Colonic mucosa (tissue), 4 donors: ENCODE measurements at places on chromosomes 2 and 18. TPM values are rescaled to one million over a fixed set of nuclear protein-coding genes. Genes with fewer than 3 reads are reported as not detected.
A peak's percentile ranks its signal among the peaks of the same experiment; 100 is the strongest.

FBXO48 gene
- total RNA-seq, result 2.3 TPM

DNA sequence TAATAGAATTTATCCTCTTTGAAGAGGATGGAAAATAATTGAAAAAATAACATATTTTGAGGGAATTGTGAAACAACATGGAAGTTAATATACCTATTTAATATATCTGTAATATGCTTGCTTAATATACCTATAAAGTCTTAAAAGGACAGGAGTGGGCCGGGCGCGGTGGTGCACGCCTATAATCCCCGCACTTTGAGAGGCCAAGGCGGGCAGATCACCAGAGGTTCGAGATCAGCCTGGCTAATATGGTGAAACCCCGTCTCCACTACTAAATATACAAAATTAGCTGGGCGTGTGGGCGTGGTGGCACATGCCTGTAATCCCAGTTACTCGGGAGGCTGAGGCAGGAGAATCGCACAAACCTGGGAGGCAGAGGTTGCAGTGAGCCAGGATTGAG is 254.9 kb downstream of the TMX3 start:
- H3K4me1 ChIP-seq, result no peaks in the 10 kb centered on the region
- no peaks in the 10 kb centered on the region for H3K27me3 ChIP-seq
- no peak overlapping the region for H3K27ac ChIP-seq
- no peak overlapping the region for H3K4me3 ChIP-seq
- no peak for DNase-seq

GRCh38 chr2:238097988-238098871 is 1.9 kb upstream of the ESPNL start:
- H3K36me3 ChIP-seq, result no peaks in the 10 kb centered on the region
- H3K4me3 ChIP-seq, result no peak overlapping the region
- H3K27ac ChIP-seq, result peak overlapping the region; percentile 69
- no peaks in the 10 kb centered on the region for H3K27me3 ChIP-seq

REG3G gene
- 1.1 TPM for total RNA-seq

DNA sequence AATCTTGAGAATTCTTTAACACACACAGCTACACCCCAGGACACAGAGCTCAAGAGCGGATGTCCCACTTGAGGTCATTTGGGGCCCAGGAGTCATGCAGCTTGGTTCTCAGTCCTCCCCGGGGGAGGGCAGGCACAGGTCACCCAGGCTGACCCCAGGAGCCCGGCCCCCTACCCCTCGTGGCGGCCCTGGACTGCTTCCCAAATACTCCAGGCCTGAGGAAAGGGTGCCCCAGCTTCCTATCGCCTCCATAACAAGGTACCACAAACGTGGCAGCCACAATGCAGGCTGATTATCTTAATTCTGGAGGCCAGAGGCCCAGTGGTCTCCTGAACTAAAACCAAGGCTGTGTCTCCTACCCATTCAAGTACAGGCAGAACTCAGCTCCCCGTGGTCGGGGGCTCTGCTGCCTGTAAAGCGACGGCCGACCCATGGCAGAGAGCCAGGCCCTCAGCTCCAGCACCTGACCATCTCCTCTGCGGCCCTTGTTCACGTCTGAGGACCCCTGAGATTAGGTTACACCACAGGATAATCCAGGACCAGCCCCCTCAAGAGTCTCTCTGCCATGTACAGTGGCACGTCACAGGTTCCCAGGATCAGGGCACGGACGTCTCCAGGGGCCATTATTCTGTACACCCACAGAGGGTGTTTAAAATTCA is 10.5 kb downstream of the SLC66A2 start:
- DNase-seq, result peak; percentile 18
- H3K27me3 ChIP-seq, result no peaks in the 10 kb centered on the region
- no peak overlapping the region for H3K4me3 ChIP-seq
- peaks cover 28% of the 10 kb centered on the region for H3K4me1 ChIP-seq
- peaks cover 4% of the 10 kb centered on the region for H3K36me3 ChIP-seq
- H3K27ac ChIP-seq, result no peak overlapping the region

DNA sequence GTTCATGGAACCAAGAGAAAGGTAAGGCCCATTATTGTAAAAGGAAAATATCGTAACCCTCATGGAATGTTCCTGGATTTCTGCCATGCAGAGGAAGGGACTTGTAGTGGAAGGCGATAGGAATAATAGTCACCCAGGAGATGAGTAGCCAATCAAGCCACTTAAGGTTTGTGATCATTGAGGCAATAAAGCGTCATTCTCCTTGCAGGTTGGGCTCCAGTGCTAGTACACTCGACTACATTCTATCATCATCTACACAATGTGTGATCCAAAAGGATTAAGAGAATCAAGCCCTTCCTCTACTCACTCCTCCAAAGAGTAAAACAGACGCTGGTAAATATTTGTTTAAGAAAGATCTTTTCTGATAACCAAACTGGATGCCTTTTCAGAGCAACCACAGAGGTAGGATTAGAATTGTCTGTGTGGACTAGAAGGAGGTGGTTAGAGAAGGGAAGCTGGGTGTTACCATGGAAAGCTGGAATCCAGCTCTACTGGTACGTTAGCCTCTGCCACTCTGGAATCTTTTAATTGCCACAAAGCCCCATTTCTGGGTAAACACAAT is 245.7 kb downstream of the IKZF2 start:
- peak; percentile 73 for DNase-seq
- H3K27me3 ChIP-seq, result no peaks in the 10 kb centered on the region
- H3K4me3 ChIP-seq, result no peak overlapping the region
- H3K36me3 ChIP-seq, result no peaks in the 10 kb centered on the region
- peak overlapping the region; percentile 76 for H3K27ac ChIP-seq
- no peaks in the 10 kb centered on the region for H3K4me1 ChIP-seq

DNA sequence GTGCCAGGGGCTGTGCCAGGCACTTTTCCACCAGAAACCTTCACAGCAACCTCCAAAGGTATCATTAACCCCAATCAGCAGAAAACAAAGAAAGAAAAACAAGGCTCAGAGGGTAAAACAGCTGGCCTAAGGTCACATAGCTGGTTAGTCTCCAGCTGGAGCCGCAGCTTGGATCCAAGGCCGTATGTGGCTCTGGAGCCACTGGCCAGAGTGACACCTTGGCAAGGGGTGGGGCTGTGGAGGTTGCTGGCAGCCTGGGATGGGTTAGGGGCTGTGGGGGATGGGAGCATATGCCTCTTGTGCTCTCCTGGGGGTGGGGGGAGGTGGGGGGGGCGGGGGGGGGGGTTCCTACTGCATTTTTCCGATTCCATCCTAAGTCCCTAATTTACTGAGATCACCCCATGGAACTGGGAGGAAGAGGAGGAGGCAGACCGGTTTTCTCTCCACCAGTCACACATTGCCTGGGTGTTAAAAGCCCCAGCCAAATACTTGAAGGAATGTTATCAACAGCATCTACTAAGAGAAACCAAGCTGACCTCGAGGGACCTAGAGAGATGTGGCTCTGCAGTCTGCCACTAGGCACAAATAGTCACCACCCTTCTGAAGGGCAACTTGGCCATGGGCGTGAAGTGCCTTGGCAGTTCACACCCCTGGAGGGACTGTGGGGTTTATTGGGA is 8.0 kb downstream of the HAAO start:
- DNase-seq, result no peak
- H3K36me3 ChIP-seq, result no peaks in the 10 kb centered on the region
- no peaks in the 10 kb centered on the region for H3K27me3 ChIP-seq
- no peak overlapping the region for H3K27ac ChIP-seq
- H3K4me1 ChIP-seq, result no peaks in the 10 kb centered on the region

- H3K4me1 ChIP-seq, result no peaks in the 10 kb centered on the region
- H3K4me3 ChIP-seq, result peak overlapping the region; percentile 83
- H3K36me3 ChIP-seq, result no peaks in the 10 kb centered on the region
- H3K27me3 ChIP-seq, result no peaks in the 10 kb centered on the region
- H3K27ac ChIP-seq, result peak overlapping the region; percentile 12
Observed at GRCh38 chr2:42171396-42171980, 2.3 kb downstream of the EML4 start.

CRYGC gene
- total RNA-seq, result not detected

GRCh38 chr2:229889023-229889422 is 32.8 kb downstream of the TRIP12 start:
- no peak overlapping the region for H3K4me3 ChIP-seq
- H3K27ac ChIP-seq, result no peak overlapping the region
- no peaks in the 10 kb centered on the region for H3K4me1 ChIP-seq

- H3K36me3 ChIP-seq, result no peaks in the 10 kb centered on the region
- no peak for DNase-seq
Observed at GRCh38 chr2:177531706-177532105, 139.1 kb downstream of the AGPS start.

GRCh38 chr2:72897785-72898584 is 10.8 kb downstream of the SPR start:
- H3K27ac ChIP-seq, result no peak overlapping the region
- DNase-seq, result no peak
- H3K27me3 ChIP-seq, result no peaks in the 10 kb centered on the region
- no peaks in the 10 kb centered on the region for H3K36me3 ChIP-seq

- no peaks in the 10 kb centered on the region for H3K36me3 ChIP-seq
- no peaks in the 10 kb centered on the region for H3K27me3 ChIP-seq
- no peak for DNase-seq
- H3K27ac ChIP-seq, result no peak overlapping the region
Observed at GRCh38 chr2:207953354-207953753, 72.0 kb downstream of the PLEKHM3 start.

VWC2L gene
- total RNA-seq, result not detected

- no peak for DNase-seq
- no peak overlapping the region for H3K27ac ChIP-seq
- no peak overlapping the region for H3K4me3 ChIP-seq
- H3K27me3 ChIP-seq, result no peaks in the 10 kb centered on the region
- no peaks in the 10 kb centered on the region for H3K4me1 ChIP-seq
Observed at GRCh38 chr18:46625069-46625468, 32.0 kb downstream of the LOXHD1 start.

NAB1 gene
- total RNA-seq, result 37.1 TPM

DNA sequence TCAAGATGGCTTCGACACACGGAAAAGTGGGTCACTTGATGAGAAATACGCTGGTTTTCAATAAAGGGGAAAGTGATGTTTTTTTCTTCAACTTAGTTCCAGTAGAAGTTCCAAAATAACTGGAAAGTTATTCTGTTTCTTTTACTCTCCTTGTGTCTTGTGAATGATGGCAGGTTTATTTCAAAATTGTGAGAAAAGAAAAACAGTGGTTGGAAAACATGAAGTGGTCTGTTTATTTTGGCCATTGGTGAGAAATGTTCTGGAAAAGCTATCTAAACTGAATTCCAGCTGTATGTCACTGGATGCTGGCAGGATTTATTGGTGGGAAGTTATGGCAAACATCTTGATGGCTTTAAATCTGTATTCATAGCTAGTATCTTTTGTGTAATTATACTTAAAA is 484.1 kb downstream of the DCC start:
- H3K27me3 ChIP-seq, result no peaks in the 10 kb centered on the region
- H3K4me3 ChIP-seq, result no peak overlapping the region
- no peak overlapping the region for H3K27ac ChIP-seq
- DNase-seq, result no peak
- no peaks in the 10 kb centered on the region for H3K36me3 ChIP-seq

GRCh38 chr2:29530281-29530680 is 391.1 kb downstream of the ALK start:
- H3K4me3 ChIP-seq, result no peak overlapping the region
- H3K36me3 ChIP-seq, result no peaks in the 10 kb centered on the region
- DNase-seq, result no peak

DNA sequence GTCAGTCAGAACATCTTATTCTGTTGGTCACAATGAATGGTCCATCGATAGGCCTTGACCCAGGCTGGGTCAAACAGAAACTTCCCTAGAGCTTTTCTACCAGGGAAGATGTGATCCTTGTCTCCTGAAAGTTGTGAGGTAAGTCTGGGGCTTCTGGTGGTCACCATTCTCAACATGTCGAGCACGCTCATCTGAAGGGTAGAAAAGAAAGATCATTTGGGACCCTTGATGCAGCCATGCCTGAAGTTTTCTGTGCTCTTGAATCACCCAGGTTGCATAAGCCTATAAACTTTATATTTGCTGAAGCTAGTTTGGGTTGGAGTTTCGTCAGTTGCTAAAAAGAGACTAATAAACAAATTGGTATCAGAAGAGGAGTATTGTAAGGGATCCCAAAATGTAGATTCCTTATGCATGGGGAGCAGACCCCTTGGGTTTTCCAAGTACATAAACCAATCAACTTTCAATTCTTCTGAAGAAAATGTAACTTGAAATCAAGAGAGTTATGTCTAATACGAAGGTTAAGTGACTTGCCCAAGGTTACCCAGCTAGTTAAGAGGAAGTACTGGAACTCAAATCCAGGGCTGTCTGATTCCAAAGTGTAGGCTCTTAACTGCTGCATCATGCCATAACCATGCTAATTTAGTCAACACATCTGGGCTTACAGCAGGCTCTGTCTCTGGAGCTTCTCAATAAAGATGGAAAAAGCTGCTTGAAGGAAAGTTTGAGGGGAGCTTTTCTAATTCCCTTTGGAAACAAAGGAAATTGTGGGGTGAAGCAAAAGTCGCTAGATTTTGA is 23.2 kb downstream of the TMEM17 start:
- no peaks in the 10 kb centered on the region for H3K27me3 ChIP-seq
- no peaks in the 10 kb centered on the region for H3K36me3 ChIP-seq
- no peak overlapping the region for H3K4me3 ChIP-seq
- no peak overlapping the region for H3K27ac ChIP-seq
- no peak for DNase-seq

DNA sequence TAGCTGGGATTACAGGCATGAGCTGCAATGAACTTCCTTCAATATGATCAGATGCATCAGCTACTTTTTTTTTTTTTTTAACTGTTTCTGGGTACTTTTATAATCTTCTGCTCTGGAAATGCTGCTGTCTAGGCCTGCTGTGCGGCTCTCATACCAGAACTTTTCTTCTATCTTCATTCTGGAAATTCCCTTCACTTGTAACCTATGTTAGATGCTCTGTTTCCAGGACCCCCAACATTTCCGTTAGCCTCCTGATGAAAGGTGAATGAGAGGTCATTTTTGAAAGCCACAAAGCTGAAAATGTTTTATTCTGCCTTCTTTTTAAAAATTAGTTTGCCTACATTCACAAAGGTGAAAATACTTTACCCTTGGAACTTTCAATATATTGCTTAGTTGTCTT is 8.6 kb downstream of the AGFG1 start:
- no peaks in the 10 kb centered on the region for H3K36me3 ChIP-seq
- no peaks in the 10 kb centered on the region for H3K4me1 ChIP-seq
- H3K4me3 ChIP-seq, result no peak overlapping the region
- DNase-seq, result no peak
- no peaks in the 10 kb centered on the region for H3K27me3 ChIP-seq
- no peak overlapping the region for H3K27ac ChIP-seq

DNA sequence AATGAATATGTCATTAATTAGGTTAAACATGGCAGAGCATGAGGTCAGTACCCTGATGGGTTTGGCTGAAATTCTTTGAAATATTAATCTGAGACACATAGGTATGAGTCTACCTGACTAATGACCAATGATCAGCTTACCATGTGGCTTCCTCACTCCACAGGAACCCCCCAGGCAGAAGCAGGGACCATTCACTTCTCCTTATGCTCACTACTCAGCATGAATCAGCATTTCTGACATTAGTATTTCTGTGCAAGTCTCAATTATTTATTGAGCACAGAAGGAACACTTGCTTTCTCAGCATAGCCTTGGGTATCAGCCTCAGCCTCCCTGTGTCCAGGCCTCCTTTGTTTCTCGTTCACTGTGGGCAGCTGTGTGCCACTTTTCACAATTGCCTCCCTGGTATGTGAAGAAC is 9.3 kb upstream of the KCNE4 start:
- H3K4me3 ChIP-seq, result no peak overlapping the region
- no peaks in the 10 kb centered on the region for H3K4me1 ChIP-seq
- H3K36me3 ChIP-seq, result no peaks in the 10 kb centered on the region
- H3K27ac ChIP-seq, result no peak overlapping the region
- DNase-seq, result no peak

IL1A gene
- total RNA-seq, result not detected

- H3K27me3 ChIP-seq, result no peaks in the 10 kb centered on the region
- no peak for DNase-seq
- H3K27ac ChIP-seq, result no peak overlapping the region
Observed at GRCh38 chr2:102080451-102081242, 61.9 kb upstream of the IL1R1 start.
